Suppressor macrophage treated with lipopolysaccharide for 4 hours (primary cell): ENCODE measurements at places on chromosomes 2 and 18.

- DNase-seq = no peak
These were observed 50.2 kb downstream of the CALCRL start for GRCh38 chr2:187397886-187398285.

DNA sequence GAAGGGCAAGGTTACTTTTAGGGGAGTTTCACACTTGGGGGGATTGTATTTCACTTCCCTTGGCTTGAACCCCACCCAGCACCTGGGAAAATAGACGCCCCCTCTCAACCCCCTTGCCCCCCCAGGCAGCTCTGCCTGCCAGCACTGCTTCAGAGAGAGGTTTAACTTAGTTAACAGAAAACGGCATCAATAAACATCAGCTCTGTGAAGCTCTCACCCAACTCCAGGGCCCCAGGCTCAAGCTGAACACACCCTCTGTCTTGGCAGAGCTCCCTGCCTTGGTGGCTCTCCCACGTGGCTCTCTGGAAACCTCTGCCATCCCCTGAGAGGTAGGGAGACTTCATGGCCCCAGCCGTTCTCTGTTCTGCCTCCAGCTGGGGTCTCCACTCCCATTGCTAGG is 244.1 kb downstream of the ACKR3 start:
- no peak for DNase-seq

DNA sequence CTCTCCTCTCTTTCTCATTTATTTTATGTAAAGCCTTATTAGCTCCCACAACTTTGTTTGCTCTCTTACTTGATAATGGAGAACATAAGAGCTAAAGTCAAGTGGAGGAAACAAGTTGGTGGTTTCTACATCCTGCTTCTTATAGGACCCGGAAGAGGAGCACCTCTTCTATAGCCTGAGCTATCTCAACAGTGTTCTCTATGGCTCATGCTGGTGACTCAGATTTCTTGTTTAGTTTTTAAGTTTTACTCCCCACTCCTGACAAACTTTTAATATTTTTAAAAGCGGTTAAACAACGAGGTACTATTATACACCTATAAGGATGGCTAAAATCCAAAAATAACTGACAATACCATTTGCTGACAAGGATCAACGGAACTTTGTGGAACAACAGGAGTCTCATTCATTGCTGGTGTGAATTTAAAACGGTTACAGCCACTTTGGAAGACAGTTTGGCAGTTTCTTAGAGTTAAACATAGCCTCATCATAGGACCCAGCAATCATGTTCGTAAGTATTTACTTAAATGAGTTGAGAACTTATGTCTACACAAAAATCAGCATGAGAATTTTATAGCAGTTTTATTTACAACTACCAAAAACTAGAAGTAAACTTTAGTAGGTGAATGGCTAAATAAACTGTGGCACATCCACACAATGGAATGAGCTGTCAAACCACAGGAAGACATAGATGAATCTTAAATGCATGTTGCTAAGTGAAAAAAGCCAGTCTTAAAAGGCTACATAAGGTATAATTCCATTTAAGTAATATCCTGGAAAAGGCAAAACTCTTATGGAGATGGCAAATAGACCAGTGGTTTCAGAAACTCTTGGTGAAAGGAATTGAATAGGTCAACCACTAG is 12.7 kb upstream of the CDC42EP3 start:
- no peak for DNase-seq

GRCh38 chr18:23237524-23238151 is 102.4 kb downstream of the CABLES1 start:
- peak; percentile 92 for DNase-seq

DNA sequence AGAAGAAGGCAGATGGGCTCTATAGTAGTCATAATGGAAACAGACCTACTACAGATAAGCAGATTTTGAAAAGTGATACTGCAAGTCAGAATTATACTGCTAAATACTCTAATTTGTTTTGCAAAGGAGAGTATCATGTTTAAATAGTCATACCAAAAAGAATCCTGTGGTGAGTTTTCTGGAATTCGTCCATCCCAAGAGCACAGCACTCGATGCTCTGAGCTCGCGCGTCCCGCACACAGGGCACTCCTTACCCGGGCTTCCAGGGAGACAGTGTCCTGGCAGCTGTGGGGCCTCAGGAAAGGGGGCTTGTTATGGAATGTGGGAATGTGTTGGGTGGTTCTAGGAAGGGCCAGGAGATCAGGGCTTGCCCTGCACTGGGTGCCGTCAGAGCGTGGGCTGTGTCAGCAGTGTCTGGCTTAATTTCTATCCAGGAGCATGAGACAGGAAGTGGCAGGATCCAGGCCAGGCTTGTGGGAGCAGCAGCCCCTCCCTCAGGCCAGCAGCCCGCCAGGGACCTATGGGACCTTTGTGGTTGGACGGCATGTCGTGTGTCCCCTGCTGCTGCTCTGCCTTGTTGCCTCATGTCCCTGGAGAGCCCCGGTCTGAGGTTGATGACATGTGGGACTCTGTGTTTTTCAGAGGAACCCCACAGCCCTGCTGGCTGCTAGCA is 193.2 kb upstream of the TPO start:
- DNase-seq = no peak
